ENCODE measurements at places on chromosomes 5 and 9.

GRCh38 chr9:78189001-78189400 lies 46.9 kb upstream of the CEP78 start:
- no peak for DNase-seq

DNA sequence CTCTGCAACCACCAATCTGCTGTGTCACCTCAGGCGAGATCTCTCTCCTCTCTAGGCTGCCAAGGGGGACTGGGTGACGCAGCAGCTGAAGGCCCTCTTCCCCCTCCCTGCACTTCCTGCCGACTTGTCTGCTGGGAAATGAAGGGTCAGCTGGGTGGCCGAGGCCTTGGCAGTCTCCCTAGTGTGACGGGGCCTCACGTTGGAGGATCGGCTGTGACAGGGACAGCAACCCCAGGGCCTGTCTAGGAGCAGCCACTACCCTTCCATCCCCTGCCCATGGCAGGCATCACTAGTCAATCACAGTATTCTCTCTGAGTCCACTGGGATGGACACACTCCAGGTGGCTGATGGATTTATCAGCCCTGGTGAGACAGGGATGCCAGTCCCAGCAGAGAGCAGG lies 107.3 kb upstream of the SARDH start:
- DNase-seq: no peak

GRCh38 chr9:72205513-72205912 lies 56.3 kb downstream of the GDA start:
- DNase-seq: no peak

GRCh38 chr5:1178529-1179382 lies 22.6 kb upstream of the SLC6A19 start:
- no peak for DNase-seq
